ENCODE measurements at places on chromosomes 7 and 10. TPM values are rescaled to one million over a fixed set of nuclear protein-coding genes. Genes with fewer than 3 reads are reported as not detected.

AGMO gene
- not detected for total RNA-seq

LIPK gene
- total RNA-seq, result 20.7 TPM

SPDYE16 gene
- total RNA-seq, result 3.6 TPM

ADRA2A gene
- 5.6 TPM for total RNA-seq

GRCh38 chr7:39357648-39358047 is 208.6 kb upstream of the YAE1 start:
- no peak overlapping the region for H3K27ac ChIP-seq
- peaks cover 13% of the 10 kb centered on the region for H3K4me1 ChIP-seq
- H3K27me3 ChIP-seq, result no peaks in the 10 kb centered on the region
- H3K4me3 ChIP-seq, result no peak overlapping the region
- no peaks in the 10 kb centered on the region for H3K36me3 ChIP-seq

DNA sequence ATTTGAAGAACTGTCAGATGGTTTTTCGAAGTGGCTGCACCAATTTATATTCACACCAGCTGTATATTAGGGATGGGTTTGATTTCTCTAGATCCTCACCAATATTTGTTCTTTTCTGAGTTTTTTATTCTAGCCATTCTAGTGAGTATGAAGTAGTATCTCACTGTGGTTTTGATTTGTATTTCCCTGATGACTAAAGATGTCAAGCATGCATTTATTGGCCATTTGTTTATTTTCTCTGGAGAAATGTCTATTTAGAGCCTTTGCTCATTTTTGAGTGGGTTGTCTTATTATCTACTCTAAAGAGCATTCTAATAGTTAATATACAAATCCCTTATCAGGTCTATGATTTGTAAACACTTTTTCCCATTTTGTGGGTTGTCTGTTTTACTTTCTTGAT is 123.9 kb downstream of the PCLO start:
- no peaks in the 10 kb centered on the region for H3K36me3 ChIP-seq
- H3K27me3 ChIP-seq, result no peaks in the 10 kb centered on the region
- H3K4me1 ChIP-seq, result no peaks in the 10 kb centered on the region

DNA sequence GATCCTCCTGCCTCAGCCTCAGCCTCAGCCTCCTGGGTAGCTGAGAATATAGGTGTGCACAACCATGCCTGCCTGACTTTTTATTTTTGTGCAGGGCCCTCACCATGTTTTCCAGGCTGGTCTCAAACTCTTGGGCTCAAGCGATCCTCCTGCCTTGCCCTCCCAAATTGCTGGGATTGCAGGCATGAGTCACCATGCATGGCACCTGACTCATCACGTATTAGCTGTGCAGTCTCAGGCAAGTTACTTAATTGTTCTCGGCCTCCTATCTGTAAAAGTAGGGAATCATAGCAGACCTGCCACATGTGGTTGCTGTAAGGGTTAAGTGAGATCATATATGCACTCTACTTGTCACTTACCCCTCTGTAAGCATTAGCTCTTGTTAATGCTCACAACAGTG is 117.2 kb downstream of the ANLN start:
- H3K27ac ChIP-seq, result no peak overlapping the region
- no peaks in the 10 kb centered on the region for H3K36me3 ChIP-seq
- no peak overlapping the region for H3K4me3 ChIP-seq
- DNase-seq, result no peak
- peaks cover 14% of the 10 kb centered on the region for H3K4me1 ChIP-seq
- H3K27me3 ChIP-seq, result no peaks in the 10 kb centered on the region

DNA sequence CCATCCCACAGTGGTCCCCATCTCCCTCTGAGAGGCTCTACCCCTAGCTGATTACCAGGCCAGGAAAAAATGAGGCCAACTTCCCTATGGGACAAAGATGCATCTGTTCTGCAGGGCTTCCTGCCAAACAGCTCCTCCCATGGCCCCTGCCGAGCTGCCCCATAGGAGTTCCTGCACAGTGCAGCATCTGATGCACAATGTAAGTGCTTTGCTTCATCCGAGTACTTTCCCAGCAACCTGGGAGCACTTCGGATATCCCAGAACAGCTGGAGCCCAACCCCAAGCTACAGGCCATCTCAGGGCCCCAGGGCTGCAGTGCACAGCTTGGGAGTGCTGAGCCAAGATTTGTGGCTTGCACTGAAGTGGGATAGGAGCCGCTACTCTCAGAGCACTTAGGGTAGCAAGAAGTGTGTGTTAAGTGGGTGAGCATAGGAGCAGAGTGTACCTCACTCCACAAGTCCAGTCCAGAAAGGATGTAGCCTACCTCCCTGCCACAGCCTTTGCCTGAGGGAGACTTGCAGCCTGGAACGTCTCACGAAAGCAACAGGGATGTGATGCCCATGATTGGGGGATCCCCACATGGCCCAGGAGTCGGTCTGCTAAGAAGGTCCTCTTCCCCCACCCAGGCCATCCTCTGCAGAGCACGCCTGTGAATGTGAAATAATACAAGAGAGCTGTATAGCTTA is 209.6 kb upstream of the VWC2 start:
- no peaks in the 10 kb centered on the region for H3K27me3 ChIP-seq
- H3K4me1 ChIP-seq, result no peaks in the 10 kb centered on the region
- H3K4me3 ChIP-seq, result no peak overlapping the region
- DNase-seq, result no peak

DNA sequence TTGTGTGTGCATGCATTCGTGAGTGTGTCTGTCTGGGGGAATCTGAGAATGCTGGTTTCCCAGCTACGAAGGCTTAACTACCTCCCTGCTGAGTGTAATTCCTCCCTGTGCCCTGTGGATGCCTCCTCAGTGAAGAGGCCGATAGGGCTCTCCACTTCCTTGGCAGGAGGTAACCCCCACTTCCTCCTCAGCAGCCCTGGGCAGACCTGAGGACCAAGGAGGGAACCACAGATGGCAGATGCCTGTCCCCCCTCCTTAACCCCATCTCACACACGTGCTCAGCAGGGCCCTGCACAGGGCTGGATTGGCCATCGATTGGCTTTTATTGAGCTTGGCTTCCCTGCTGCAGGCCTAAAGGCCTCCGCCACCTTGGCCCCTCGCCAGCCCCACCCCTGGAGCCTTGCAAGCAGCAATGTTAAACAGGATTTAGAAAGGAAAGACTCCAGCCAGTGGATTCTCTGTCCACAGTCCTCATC is 45.6 kb upstream of the LRRC4 start:
- no peaks in the 10 kb centered on the region for H3K27me3 ChIP-seq
- H3K27ac ChIP-seq, result no peak overlapping the region
- H3K4me3 ChIP-seq, result no peak overlapping the region
- DNase-seq, result no peak
